ENCODE measurements at places on chromosomes 12 and 14.

- no peak for DNase-seq
Observed at GRCh38 chr14:92990456-92991430, 67.8 kb downstream of the CHGA start.

DNA sequence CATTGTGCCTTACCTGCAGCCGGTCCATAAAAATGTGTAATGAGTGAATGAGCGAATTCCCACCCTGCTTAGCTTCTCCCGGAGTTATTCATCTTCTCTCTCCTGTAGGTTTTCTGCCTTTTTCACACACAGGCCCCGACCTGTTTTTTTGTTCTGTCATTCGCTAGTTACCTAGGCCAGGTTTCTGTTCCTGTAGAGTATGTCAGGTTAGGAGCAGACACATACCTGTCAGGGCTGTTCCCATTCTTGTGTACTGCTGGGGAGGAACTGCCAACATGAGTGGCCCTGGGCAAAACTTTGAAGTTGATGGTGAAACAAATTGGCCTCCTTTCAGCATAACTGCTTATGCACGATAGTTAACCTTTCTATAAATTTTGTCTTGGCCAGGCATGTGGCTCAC, 140.1 kb downstream of the SYNE2 start:
- DNase-seq: no peak

GRCh38 chr14:99574099-99574880, 29.7 kb downstream of the CCDC85C start:
- DNase-seq: no peak

DNA sequence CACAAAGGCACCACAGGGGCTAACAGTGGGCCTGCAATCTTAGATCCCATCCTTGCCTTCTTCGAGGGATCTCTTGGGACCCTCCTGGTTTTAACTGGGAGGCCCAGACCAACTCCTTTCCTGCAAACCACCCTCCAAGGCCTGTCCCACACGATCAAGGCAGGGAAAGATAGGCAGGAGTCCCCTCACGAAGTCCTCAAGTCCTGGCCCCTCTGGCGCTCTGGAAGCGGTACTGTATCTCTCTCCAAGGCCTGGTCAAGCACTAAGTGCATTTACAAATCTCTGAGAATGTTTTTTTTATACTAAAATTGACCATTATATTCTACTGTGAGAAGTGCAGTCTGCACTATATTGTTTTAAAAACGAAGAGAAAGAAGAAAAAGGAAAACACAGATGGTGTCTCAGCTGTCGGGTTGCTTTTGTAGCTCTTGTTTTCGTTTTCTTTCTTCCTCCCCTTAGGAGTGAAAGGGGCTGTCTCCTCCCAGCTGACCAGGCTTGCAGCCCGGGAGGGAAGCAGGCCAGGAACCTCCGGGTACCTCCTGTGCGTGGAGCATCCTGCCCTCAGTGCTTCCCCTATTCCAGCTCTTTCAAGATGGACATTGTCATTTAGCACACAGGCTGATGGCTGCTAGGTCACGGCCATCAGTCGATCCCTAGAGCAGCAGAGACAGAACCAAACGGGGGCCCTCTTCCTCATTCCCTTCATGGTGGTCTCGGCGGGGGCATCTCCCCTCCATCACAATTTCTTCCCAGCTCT, 56.7 kb downstream of the FAM222A start:
- DNase-seq: no peak

DNA sequence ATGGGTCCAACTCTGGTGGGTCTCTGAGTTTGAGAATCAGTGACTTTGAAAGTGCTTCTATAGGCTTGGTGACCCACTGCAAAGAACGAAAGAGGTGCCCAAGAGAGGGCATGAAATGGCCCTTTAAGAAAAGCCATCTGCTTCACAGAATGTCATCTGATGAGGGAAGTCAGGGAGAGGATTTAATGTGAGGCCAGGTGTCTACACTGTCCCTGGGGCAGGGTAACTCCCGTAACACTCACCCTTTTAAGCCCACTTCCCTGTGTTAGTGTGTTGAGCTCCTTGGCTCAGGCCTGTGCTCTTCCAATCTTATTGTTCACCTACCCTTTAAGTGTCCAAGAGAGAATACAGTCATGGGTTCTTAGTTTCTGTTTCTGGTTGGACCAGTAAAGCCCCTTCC, 16.4 kb upstream of the SRSF5 start:
- DNase-seq: no peak

- DNase-seq: no peak
Observed at GRCh38 chr14:104319491-104320241, 181.3 kb downstream of the KIF26A start.

- DNase-seq: no peak
Observed at GRCh38 chr12:131226345-131227265, 272.9 kb downstream of the ADGRD1 start.

DNA sequence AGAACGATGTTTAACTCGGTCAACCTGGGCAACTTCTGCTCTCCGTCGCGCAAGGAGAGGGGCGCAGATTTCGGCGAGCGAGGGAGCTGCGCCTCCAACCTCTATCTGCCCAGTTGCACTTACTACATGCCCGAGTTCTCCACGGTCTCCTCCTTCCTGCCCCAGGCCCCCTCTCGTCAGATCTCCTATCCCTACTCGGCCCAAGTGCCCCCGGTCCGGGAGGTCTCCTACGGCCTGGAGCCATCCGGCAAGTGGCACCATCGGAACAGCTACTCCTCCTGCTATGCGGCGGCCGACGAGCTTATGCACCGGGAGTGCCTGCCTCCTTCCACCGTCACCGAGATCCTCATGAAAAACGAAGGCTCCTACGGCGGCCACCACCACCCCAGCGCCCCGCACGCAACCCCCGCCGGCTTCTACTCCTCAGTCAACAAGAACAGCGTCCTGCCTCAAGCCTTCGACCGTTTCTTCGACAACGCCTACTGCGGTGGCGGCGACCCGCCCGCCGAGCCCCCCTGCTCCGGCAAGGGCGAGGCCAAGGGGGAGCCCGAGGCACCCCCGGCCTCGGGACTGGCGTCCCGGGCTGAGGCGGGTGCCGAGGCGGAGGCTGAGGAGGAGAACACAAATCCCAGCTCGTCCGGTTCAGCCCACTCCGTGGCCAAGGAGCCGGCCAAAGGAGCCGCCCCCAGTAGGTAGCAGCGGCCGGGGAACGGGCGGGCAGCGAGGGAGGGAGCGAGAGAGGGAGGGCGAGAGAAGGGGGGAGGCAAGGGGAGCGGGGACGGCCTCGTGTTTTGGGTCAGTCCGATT, 513 bp downstream of the HOXC11 start:
- no peak for DNase-seq

Data from astrocyte of the cerebellum (primary cell).